ENCODE measurements at places on chromosomes 11 and 22.

DNA sequence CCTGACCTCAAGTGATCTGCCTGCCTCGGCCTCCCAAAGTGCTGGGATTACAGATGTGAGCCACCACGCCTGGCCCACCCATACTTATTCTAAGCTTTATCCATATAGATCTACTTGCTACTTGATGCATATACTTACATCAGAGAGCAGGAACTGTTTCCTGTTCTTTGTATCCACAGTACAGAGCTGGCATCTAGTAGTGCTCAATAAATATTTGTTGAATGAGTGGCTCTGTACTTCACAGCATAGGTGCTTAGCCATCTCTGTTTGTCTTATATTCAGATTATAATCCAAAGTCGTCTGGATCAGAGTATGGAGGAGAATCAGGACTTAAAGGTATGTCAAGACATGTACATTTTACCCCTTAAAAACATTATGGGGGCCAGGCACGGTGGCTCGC, 38.6 kb upstream of the DLAT start:
- DNase-seq: no peak

DNA sequence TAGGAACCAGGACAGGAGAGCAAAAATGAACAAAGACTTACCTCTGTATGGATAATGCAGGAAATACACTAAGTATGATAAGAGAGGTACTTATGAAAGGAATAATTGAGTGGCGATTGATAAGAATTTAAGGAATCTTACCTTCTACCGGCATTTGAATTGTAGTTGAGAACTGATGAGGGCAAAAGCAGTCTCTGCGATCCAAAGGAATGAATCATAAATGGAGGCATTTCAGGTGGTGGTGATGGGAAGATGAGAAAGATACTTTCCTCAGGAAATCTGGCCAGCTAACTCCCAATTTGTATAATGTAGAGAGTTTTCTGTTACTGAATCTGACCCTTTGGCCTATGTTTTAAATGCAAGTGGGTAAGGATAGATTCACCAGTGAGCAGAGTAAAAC, 71.9 kb upstream of the C11orf87 start:
- DNase-seq: no peak

GRCh38 chr11:9479899-9480298, 19.1 kb downstream of the ZNF143 start:
- DNase-seq: no peak

DNA sequence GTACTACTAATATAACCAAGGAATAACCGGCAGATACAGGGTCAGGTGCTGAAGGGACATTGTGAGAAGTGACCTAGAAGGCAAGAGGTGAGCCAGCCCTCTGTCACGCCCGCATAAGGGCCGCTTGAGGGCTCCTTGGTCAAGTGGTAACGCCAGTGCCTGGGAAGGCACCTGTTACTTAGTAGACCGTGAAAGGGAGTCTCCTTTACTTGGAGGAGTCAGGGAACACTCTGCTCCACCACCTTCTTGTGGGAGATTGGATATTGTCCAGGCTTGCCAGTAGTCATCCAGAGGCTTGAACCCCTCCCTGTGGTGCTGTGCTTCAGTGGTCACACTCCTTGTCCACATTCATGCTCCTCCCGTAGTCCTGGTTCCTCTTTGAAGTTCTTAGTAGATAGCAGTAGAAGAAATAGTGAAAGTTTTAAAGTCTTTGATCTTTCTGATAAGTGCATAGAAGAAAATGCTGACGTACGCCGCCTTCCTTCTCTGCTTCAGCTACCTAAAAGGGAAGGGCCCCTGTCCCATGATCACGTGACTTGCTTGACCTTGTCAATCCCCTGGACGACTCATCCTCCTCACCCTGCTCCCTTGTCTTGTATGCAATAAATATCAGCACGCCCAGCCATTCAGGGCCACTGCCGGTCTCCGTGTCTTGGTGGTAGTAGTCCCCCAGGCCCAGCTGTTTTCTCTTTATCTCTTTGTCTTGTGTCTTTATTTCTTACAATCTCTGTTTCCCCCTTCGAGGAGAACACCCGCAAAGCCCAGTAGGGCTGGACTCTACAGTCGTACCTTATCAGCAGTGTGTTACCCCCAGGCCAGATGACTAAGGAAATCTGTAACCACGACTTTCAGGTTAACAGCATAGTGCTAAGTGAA, 6.1 kb downstream of the NUP50 start:
- no peak for DNase-seq

DNA sequence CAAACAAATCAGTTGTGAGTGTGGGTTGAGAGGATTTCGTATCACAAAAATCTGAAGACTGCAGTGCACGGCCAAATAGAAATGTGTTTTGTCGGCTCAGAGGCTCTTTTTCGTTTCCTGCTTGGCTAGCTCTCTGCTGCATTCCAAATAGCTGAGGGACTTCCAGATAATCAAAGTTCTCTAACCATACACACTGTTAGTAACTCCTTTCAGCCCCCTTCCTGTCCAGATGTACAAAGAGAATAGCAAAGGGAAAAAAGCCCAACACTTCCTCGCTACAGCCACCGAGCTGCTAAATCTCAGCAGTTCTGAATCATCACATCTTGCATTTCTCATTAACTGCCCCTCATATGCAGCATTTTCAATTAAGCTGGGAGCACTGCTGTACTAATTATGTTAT, 203.1 kb downstream of the TENM4 start:
- DNase-seq: peak; percentile 71

DNA sequence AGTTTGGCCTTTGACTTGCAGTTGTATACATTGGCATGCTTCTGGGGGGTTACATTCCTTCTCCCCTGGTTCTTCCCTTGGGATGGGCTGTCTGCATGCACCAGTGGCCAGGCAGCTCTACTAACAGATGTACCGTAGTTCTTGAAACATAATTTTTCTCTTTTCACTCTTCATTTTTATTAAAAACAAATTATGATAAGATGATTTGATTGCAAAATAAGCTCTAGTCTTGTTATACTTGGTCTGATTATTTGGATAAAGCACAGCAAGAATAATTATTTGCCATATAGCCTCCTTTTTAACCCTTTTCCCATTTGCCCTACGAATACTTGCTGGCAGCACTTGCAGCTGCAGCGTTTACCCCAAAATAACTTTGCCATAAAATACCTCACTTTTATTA, 12.7 kb downstream of the OR56A5 start:
- DNase-seq: no peak

DNA sequence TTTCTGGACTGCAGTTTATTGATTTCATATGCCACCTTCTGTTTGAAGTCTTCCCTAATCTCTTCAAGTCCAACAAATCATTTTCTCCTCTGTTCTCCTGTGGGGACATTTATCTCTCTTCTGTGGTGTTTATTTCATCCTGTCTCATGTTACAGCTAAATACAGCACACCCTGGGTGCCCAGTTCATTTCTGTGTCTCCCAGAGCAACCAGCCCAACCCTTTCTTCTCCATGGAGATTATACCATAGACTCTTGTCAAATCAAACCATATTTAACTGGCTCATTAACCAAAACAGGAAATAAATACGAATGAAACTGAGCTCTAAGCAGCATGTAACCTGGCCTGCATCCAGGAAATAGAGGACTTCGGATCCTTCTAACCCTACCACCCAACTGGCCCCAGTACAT, at the start of gene MS4A8:
Gene MS4A8, plus strand, starts transcription at position 329 of the 408 bp plus-strand sequence. CDS start 1,249 bp downstream, outside the sequence.
- no peak for DNase-seq

GRCh38 chr22:29139965-29140782, 65.5 kb upstream of the EMID1 start:
- DNase-seq: peak; percentile 90

- no peak for DNase-seq
These were observed 8.4 kb downstream of the KCNQ1OT1 start for GRCh38 chr11:2691355-2691761.

GRCh38 chr11:92740276-92740675, 229.2 kb upstream of the MTNR1B start:
- no peak for DNase-seq

- DNase-seq: no peak
These were observed 57.8 kb upstream of the RCN1 start for GRCh38 chr11:32033067-32033466.

DNA sequence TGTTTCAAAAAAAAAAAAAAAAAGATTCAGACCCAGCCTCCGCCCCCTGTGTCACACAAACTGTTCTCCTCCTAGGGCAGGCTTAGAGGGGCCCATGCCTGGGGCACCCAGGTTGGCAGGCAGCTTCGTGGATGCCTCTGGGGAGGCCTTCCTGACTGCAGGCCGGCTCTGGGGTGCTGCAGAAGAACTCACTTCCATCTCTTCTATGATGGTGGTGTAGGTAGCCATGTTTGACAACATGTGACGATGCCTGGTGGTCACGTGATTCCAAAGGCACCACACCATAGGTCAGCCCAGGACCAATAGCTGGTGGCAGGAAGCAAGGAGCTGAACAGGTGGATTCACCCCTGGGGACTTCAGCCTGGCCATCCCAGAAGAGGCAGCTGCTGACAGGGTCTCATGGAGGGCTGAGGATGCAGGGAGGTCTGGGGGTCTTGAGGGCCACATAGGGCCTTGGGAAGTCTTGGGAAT, 24.1 kb upstream of the CELSR1 start:
- no peak for DNase-seq

DNA sequence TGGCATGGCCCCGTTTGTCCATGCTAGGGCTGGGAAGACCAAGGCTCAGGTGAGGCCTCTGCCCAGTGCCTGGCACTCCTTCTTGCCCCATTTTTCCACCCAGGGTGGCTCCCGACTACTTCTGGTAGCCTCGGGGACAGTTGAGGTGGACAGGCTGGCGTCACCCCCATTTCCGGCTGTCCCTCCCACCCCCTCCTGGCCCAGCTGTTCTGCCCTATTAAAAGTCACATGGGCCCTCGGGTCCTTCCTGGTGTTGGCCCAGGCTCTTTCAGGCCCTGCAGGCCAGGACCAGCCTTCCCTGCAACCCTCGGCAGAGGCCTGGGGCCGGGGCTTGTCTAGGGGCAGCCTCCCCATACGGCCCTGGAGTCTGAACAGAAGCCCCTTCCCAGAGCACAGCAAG, 9.5 kb downstream of the CD81 start:
- no peak for DNase-seq

DNA sequence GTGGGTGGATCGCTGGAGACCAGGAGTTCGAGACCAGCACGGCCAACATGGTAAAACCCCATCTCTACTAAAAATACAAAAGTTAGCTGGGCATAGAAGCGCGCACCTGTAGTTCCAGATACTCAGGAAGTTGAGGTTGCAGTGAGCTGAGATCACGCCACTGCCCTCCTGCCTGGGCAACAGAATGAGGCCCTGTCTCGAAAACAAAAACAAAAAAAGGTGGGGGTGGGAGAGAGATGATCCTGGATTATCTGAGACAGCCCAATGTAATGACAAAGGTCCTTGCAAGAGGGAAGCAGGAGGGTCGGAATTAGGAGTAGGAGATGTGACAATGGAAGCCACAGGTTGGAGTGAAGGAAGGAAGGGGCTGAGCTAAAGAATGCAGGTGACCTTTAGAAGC, 87.6 kb upstream of the APOA1 start:
- DNase-seq: no peak

- peak; percentile 70 for DNase-seq
These were observed 167.0 kb upstream of the RASSF10 start for GRCh38 chr11:12841946-12842630.

- no peak for DNase-seq
These were observed 23.6 kb downstream of the PTPRJ start for GRCh38 chr11:48003926-48004325.

DNA sequence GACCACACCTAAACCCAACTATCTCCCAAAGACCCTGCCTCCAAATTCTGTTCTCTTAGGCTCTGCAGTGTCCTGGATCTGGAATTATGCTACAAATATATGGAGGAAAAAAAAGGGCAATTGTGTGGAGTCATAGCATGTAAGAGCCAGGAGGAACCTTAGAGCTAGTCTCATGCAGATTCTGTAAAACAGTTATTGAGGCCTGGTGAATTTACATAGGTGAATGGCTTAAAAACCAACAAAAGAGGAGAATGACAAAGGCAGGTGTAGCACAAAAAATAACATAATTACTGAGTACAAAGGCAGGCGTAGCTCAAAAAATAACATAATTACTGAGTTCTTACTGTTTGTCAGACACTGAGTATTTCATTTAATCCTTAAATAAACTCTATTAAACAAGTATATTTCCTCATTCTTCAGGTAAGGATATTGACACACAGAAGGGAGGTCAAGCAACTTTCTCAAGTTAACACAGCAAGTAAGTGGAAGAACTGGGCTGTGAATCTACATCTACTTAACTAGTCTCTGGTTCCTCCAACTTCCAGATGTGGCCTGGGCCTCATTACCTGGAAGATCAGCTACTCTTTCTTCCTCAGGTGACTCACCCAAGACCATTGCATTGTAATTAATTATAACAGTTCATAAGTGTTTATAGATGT, 938.9 kb upstream of the TENM4 start:
- DNase-seq: no peak

- no peak for DNase-seq
These were observed 5.5 kb upstream of the RGL4 start for GRCh38 chr22:23685205-23685784.

- DNase-seq: no peak
These were observed 418.6 kb downstream of the FAM181B start for GRCh38 chr11:82315093-82315492.

DNA sequence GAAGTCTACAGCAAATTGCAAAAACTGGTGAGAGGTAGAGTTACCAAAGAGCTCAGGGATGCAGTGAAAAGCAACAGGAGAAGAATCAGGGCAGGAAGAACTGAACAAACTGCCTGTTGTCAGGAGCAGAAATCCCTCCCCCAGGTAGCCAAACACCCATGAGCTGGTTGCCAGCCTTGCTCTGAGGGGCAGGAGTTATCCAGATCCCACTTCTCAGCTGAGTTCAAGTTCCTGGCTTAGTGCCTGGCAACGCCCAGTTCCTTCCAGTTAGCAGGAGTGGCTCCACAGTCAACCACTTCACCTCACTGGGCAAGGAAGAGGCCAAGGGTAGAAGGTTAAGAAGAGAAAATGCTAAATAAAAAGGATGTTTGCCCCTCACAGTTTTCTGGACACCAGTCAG, 1.9 kb upstream of the MPZL2 start:
- DNase-seq: no peak

GRCh38 chr11:83105168-83105567, 33.5 kb upstream of the RAB30 start:
- DNase-seq: no peak

DNA sequence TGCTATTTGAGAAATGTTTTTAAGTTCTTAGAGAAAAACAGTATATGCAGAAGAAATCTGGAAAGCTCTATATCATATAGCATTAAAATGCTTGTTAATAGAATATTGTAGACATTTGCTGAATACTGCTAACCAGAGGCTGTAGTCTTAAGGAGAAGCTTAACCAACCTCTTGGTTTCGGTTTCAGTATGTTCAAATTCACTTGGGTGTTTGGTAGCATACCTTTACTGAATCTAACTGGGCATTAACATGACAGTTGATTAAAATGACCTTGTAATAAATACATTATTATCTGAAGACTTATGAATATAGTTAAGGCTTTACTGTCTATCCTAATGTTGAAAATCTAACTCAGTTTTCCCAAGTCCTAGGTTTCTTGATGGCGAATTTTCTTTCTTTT, 5.4 kb downstream of the PCF11 start:
- DNase-seq: peak; percentile 42

GRCh38 chr11:88523386-88524071, 186.0 kb upstream of the CTSC start:
- peak; percentile 8 for DNase-seq

All from adipocyte (in vitro differentiated cells).